ENCODE measurements at places on chromosomes 11 and 22.

DNA sequence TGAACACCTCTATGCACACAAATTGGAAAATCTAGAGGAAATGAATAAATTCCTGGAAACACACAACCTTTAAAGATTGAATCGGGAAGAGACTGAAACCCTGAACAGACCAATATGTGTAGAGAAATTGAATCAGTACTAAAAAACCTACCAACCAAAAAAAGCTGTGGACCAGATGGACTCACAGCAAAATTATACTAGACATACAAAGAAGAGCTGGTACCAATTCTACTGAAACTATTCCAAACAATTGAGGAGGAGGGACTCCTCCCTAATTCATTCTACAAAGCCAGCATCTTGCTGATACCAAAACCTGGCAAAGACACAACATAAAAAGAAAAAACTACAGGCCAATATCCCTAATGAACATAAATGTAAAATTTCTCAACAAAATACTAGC, 54.4 kb upstream of the SEZ6L start:
- no peak for DNase-seq

DNA sequence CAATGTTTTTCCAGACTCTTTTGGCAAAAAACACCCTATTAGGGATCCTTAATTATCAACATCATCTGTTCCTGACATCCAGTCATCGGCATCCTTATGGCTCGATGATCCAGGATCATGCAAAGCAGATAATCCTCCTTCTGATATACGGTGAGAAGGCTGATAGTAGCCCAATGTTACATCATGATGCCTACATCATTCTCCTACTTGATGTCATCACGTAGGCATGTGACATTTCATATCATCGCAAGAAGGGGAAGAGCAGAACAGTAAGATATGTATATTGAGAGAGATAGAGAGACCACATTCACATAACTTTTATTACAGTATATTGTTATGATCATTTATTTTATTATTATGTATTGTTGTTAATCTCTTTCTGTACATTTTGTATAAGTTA, 168.6 kb downstream of the ADAMTS15 start:
- no peak for DNase-seq

DNA sequence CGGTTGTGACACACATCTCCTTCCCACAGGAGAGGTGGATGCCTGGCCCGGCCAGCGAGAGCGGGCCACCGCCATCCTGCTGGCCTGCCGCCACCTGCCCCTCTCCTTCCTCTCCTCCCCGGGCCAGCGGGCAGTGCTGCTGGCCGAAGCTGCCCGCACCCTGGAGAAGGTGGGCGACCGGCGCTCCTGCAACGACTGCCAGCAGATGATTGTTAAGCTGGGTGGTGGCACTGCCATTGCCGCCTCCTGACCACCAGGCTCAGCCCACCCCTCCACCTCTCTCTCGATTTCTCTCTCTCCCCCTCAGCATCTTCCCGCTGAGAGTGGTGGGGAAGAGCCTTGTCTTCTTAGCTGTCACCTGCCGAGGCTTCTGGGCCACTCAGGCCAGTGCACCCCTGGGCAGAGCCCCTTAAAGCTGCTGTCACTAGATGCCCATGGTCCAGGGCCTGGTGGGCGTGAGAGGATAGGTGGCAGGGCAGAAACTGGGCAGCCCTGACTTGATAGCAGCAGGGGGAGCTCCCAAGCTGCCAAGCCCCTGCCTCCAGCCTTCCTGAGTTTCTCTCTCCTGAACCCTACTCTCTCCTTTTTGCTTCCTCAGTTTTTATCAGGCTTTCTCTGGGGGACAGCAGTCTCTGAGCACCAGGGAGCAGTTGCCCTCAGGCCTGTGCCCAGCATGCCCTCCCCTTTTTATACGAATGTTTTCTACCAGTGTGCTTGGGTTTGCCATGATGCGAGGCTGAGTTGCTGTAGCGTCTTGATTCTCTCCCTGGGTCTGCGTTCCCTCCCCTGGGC, 9.3 kb downstream of the SHISA8 start:
- DNase-seq: no peak

- DNase-seq: no peak
These were observed 93.3 kb downstream of the SGSM3 start for GRCh38 chr22:40463683-40464082.

- no peak for DNase-seq
These were observed 49.4 kb downstream of the CLMP start for GRCh38 chr11:123145661-123146060.

GRCh38 chr11:129442171-129442570, 66.5 kb downstream of the BARX2 start:
- no peak for DNase-seq

- no peak for DNase-seq
These were observed 196.9 kb downstream of the TBC1D22A start for GRCh38 chr22:46959369-46959768.

DNA sequence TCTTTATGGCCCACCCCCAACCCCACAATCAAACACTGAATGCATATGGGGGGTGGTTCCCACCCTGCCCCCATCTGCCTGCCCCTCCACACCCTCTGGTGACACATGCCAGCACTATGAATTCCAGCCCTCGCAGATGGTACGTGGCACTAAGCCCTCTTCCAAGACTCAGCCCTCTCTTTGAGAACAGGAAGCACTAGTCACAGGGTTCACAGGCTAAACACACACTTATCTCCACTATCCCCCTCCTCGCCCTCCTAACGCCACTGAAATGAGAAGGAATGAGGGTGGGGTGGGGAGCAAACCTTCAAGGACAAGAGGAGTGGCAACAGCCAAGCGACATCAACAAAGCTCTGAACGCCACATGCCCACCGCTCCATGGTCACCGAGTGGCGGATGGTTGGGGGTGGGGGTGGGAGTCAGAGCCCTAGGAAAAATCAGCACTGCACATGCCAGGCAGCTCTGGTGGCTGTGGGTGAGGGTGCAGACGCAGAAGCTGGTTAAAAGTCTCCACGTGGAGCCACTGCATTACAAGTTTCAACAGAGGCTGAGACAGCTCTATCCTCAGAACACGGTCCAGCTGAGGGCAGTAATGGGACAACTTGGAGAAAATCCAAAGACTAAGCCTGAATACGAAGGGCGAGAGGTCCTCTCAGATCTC, 33.6 kb downstream of the TMEM184B start:
- DNase-seq: no peak

GRCh38 chr11:20247591-20248007, 87.3 kb upstream of the DBX1 start:
- no peak for DNase-seq

GRCh38 chr22:22955276-22955798, 67.7 kb downstream of the IGLL5 start:
- DNase-seq: no peak

GRCh38 chr11:116586392-116586791, 186.4 kb downstream of the BUD13 start:
- DNase-seq: no peak

GRCh38 chr22:17411213-17411612, 42.0 kb downstream of the CECR2 start:
- peak; percentile 94 for DNase-seq

GRCh38 chr11:108872781-108873291, 208.0 kb downstream of the DDX10 start:
- no peak for DNase-seq

DNA sequence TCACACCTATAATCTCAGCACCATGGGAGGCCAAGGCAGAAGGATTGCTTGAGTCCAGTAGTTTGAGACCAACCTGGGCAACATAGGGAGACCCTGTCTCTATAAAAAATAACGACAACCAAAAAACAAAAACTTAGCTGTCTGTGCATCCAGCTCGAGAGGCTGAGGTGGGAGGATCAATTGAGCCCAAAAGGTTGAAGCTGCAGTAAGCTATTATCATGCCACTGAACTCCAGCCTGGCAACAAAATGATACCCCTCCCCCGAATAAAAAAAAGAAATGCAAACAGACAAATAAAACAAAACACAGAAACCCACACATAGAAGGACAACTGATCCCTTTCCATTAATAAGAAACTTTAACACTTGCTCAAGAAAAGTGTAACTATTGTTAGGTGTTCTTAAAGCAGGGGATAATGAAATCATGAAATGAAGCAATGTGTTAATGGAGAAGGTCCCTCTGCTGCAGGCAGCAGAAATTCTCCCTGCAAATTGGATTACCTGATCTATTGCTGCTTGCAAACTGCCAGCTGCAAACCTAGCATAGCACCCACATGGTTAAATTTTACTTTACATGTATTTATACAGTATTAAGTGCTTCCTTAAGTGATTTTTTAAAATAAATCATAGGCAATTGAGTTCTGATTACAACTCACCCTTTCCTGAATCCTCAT, 226.3 kb downstream of the SBF2 start:
- no peak for DNase-seq

All from cerebellar nuclear complex (tissue), 1 donor.